A549 treated with dexamethasone at 1 μM for 4 hours (cell line): ENCODE measurements at places on chromosomes 7 and 10. TPM values are rescaled to one million over a fixed set of nuclear protein-coding genes. Genes with fewer than 3 reads are reported as not detected.

Gene MYH16
- 0.25 to 0.70 TPM (median 0.40 TPM) in 5 replicates for total RNA-seq

Gene OIT3
- 0.04 TPM in 1 of 5 replicates, not detected in the others for total RNA-seq

Gene SH2D4B
- 0.05 to 0.19 TPM (median 0.07 TPM) in 5 replicates for total RNA-seq

Gene CYP2C19
- 0.11 TPM in 1 of 5 replicates, not detected in the others for total RNA-seq

Gene TMEM178B
- total RNA-seq: 1.3 to 2.0 TPM (median 1.7 TPM) in 5 replicates

Gene ZNF862
- total RNA-seq: 2.6 to 4.0 TPM (median 3.0 TPM) in 5 replicates
